Large intestine (tissue), 12 donors: ENCODE measurements at places on chromosomes 6 and 20.
A peak's percentile ranks its signal among the peaks of the same experiment; 100 is the strongest.

DNA sequence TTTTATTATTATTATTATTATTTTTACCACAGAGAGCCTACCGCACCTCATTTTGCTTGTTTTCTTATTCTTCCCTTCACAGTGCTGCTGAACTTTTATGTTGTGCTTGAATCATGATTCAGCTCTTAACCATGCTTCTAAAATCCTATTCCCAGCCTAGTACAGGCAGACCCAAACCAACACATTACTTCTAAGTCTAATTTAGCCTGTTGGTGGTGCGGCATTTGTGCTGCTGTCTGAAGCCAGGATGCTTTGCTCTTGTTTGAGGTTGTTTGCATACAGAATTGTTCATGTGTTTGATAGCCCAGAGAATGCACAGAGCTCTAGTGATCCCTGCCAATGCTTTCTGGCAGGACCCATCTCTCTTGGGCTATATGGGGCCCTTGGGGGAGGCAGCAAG lies 213.5 kb upstream of the KCNG1 start:
- no peak for DNase-seq
- no peak overlapping the region for H3K27ac ChIP-seq
- peaks cover 7% of the 10 kb centered on the region for H3K27me3 ChIP-seq
- H3K36me3 ChIP-seq: no peaks in the 10 kb centered on the region
- no peak overlapping the region for H3K4me3 ChIP-seq

GRCh38 chr6:82237013-82237412 lies 10.5 kb downstream of the IBTK start:
- no peaks in the 10 kb centered on the region for H3K27me3 ChIP-seq
- peaks cover 27% of the 10 kb centered on the region for H3K36me3 ChIP-seq
- H3K27ac ChIP-seq: no peak overlapping the region
- no peak overlapping the region for H3K4me3 ChIP-seq

DNA sequence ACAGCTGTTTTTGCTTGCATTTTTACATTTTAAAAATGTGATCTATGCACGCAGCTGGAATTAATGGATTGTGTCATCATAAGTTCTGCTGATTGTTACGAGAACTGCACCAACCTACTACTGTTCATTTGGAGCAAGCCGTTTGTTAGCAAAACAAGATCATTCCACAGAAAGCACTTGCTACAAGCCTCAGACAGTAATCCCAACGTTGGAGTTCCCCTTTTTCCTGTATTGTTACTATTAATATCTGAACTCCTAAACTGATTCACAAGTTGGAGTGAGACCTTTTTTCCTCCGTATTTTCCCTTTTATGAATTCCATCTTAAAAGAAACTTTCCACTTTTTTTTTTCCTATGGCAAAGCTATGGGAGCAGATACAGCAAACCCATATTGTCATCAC lies 3.5 kb downstream of the TENT5A start:
- no peaks in the 10 kb centered on the region for H3K27me3 ChIP-seq
- H3K27ac ChIP-seq: no peak overlapping the region
- H3K4me1 ChIP-seq: peaks cover 6% of the 10 kb centered on the region
- no peak for DNase-seq
- peaks cover 16% of the 10 kb centered on the region for H3K36me3 ChIP-seq

- H3K27ac ChIP-seq: no peak overlapping the region
- H3K4me3 ChIP-seq: no peak overlapping the region
- no peaks in the 10 kb centered on the region for H3K27me3 ChIP-seq
- peaks cover 8% of the 10 kb centered on the region for H3K4me1 ChIP-seq
- no peak for DNase-seq
- no peaks in the 10 kb centered on the region for H3K36me3 ChIP-seq
Observed at GRCh38 chr6:144653885-144654505, 368.9 kb downstream of the UTRN start.

GRCh38 chr6:41572613-41573012 lies 26.4 kb downstream of the FOXP4 start:
- no peak overlapping the region for H3K27ac ChIP-seq
- DNase-seq: no peak

DNA sequence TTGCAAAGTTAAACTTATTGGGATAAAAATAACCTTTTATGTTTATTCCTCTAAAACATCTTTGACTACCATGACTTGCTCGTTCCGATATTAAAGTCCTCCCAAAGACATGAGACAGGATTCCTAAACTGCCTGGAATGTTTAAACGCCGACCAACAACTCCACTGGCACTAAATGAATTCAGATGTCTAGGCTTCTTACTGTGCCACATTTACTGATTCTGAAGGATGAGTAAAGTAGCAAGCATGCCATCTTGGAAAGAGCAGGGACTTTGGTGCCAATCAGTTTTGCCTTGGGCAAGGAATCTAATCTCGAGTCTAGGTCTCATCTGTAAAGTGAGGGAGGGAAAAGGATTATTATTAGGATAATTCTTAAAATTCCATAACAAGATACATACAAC lies 25.3 kb downstream of the MBOAT1 start:
- H3K4me1 ChIP-seq: peaks cover 16% of the 10 kb centered on the region
- no peaks in the 10 kb centered on the region for H3K27me3 ChIP-seq
- peaks cover 18% of the 10 kb centered on the region for H3K36me3 ChIP-seq

GRCh38 chr6:1164600-1164999 lies 147.3 kb upstream of the FOXQ1 start:
- no peaks in the 10 kb centered on the region for H3K4me1 ChIP-seq
- no peak for DNase-seq
- no peak overlapping the region for H3K27ac ChIP-seq
- no peaks in the 10 kb centered on the region for H3K36me3 ChIP-seq
- no peak overlapping the region for H3K4me3 ChIP-seq
- H3K27me3 ChIP-seq: no peaks in the 10 kb centered on the region

- no peak overlapping the region for H3K27ac ChIP-seq
- H3K4me1 ChIP-seq: no peaks in the 10 kb centered on the region
- no peaks in the 10 kb centered on the region for H3K36me3 ChIP-seq
- no peaks in the 10 kb centered on the region for H3K27me3 ChIP-seq
Observed at GRCh38 chr20:23794841-23795240, 31.7 kb downstream of the CST2 start.

DNA sequence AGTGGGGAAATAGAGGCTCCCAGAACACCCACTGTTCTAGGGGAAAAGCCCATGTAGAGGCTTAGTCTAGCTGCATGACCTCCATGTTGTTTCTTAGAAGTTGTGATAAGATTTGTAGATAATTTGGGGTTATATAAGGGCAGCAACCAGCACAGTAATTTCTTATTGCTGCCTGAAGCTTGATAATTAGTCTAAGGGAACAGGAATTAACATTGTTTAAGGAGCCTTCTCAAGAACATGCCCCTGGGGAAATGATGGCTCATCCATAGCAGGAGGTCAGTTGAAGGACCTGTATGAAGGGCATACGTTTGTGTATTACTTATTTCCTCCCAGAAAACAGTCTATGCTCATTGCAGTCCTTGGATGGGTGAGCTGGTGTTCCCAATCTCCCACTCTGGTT lies 170.7 kb upstream of the SCGN start:
- no peak overlapping the region for H3K27ac ChIP-seq
- peaks cover 4% of the 10 kb centered on the region for H3K36me3 ChIP-seq
- H3K4me3 ChIP-seq: no peak overlapping the region
- no peaks in the 10 kb centered on the region for H3K4me1 ChIP-seq
- H3K27me3 ChIP-seq: no peaks in the 10 kb centered on the region

GRCh38 chr6:146767632-146768031 lies 168.9 kb downstream of the ADGB start:
- H3K27ac ChIP-seq: no peak overlapping the region
- no peak for DNase-seq
- no peaks in the 10 kb centered on the region for H3K27me3 ChIP-seq
- no peaks in the 10 kb centered on the region for H3K4me1 ChIP-seq

DNA sequence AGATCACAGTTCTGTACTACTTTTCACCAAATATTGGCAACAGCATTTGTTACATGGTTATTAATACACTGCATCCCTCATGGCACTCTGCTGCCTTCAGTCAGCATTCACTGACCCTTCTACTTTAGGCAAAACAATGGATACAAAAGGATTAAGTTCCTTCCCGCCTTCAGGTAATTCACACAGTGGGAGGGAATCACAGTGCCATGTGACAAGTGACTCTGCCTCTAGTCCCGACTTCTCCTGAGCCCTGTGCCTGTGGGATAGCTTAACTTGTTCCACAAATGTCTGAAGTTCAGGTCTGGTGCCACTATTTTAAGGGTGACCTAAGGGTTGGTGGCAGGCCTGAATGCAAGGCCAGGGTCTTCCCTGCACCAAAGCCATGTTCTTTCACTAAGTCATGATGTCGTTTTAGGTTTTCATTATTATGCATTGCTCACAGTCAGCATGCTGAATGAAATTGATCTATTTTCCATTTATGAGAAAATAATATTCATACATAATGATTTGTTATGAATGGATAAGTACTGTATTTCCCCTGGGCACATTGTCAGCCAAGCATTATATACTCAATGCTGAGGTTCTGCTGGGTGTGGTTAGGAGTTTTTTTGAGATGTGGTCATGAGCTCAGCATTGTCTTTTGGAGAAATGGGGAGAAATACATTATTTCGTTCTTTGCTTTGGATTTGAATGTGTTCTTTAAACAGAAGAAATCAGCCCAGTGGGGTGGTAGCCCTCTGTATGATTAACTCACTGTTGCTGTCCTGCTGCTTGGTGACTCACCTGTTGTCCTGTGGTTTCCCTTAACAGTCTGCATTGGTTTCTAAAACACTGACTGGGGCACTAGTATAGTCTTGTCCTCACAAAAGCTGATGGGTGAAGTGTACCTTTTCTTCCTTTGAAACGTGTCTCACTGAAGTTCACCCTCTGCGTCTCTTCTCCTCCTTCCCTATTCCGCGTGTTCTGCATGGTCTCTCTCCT lies 66.4 kb downstream of the AFDN start:
- no peaks in the 10 kb centered on the region for H3K4me1 ChIP-seq
- H3K36me3 ChIP-seq: peaks cover 41% of the 10 kb centered on the region
- DNase-seq: no peak
- H3K27me3 ChIP-seq: no peaks in the 10 kb centered on the region
- H3K4me3 ChIP-seq: no peak overlapping the region

- DNase-seq: no peak
- no peaks in the 10 kb centered on the region for H3K36me3 ChIP-seq
- H3K27ac ChIP-seq: no peak overlapping the region
- H3K4me3 ChIP-seq: no peak overlapping the region
- H3K27me3 ChIP-seq: no peaks in the 10 kb centered on the region
Observed at GRCh38 chr6:1228754-1229191, 83.1 kb upstream of the FOXQ1 start.

DNA sequence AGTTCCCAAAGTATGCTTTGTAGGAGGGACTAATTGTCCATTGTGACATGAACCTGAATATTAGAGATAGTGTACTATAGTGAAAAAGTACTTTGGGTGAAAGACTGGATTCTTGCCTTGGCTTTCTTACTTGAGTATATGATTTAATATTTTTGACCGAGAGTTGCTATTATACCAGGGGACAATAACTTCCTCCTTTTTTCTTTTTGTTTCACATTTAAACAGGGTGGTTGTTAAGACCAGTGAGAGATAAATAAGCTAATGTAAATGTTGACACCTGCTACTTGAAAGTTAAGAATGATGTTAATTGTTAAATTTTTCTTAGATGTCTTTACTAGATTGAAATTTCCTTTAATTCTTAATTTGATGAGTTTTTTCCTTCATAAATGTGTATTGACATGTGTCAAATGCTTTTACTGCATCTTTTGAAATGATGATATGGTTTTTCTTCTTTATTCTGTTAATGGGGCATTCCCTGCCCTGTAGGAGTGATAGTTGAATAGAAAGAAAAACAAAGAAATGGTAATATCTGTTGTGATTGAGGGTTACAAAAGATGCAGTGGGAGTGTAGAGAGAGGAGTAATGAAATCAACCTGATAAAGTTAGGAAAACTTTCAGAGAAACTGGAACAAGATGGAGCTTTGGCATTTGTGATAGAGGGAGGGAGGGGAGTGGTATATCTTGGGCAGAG lies 48.4 kb downstream of the ZFAND3 start:
- H3K27me3 ChIP-seq: no peaks in the 10 kb centered on the region
- no peaks in the 10 kb centered on the region for H3K4me1 ChIP-seq
- no peak overlapping the region for H3K4me3 ChIP-seq
- H3K27ac ChIP-seq: no peak overlapping the region
- H3K36me3 ChIP-seq: peaks cover 4% of the 10 kb centered on the region

DNA sequence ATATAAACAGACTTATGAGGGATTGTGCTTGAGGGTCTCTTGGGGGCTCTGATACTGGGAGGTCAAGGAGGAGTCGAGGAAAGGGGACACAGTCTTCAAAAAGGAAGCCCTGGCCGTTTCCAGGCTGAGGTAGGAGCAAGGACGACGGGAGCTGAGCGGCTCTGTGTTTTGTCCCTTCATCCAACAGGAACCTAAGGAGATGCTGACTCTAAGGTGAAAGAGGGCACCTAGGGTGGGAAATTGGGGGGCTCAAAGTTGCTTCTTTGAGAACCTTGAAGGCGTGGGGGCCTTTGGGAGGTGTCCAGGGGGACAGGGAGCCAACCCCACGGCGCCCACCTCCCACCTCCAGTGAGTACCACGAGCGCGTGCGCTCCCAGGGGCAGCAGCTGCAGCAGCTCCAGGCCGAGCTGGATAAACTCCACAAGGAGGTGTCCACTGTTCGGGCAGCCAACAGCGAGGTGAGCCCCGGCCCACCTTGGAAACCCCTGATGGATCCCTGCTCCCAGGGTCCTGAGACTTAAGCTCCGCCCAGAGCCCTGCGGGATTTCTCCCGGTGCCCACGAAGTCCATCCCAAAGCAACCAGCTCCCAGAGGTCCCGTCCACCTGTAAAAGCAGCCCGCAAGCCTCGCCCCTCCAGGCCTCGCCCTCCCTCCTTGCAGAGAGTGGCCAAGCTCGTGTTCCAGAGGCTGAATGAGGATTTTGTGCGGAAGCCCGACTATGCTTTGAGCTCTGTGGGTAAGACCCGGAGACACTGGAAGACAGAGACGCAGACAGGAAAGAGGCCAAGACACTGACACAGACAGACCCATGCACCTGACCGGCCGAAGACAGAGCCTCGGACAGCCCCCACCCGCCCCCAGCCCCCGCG lies 2.9 kb downstream of the SPAG4 start:
- no peak for DNase-seq
- H3K4me3 ChIP-seq: peak overlapping the region; percentile 19
- peaks cover 24% of the 10 kb centered on the region for H3K27me3 ChIP-seq
- H3K27ac ChIP-seq: no peak overlapping the region
